ENCODE measurements at places on chromosomes 11 and 22.
A peak's percentile ranks its signal among the peaks of the same experiment; 100 is the strongest.

DNA sequence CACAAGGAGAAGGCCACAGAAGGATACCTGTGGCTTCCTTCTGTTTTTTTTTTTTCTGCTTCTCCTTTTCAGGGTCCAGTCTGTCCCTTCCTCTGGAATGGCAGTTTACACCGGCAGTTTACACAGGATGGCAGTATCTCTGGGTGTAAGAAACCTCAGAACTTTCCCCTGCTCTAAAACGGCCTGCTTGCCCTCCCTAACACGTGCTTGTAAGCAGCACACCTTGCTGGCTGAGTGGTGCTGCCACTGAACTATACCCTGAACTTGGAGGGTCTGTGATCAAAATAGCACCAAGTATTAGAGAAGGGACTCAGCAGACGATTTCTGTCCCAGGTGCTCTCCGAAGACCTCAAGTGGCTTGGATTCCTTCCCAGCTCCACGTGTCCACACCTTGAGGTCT, 904 bp upstream of the OPCML start:
- DNase-seq: no peak

GRCh38 chr11:70420008-70420464, 21.7 kb downstream of the CTTN start:
- no peak for DNase-seq

GRCh38 chr22:22025320-22026156, 43.0 kb upstream of the TOP3B start:
- no peak for DNase-seq

GRCh38 chr22:44822534-44822933, 70.2 kb downstream of the ARHGAP8 start:
- DNase-seq: no peak

DNA sequence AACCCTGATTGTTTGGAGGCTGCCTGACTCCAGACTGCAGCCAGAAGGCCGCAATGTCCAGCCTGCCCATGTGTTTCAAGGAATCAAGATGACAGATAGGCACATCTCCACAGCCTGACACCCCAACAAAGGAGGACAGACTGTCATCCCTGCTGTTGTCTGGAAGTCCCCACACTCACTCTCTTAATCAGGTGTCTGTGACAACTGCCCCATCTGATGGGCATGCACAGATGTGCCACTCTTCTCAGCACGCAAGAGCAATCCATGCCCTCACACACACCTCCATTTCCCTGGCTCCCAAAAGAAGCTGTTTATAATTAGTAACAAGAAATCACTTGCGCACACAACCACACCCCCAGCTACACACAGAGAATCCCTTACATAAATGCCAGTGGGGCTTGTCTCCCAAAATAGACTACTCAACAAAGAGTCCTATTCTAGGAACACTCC, 117.6 kb downstream of the C11orf58 start:
- no peak for DNase-seq

DNA sequence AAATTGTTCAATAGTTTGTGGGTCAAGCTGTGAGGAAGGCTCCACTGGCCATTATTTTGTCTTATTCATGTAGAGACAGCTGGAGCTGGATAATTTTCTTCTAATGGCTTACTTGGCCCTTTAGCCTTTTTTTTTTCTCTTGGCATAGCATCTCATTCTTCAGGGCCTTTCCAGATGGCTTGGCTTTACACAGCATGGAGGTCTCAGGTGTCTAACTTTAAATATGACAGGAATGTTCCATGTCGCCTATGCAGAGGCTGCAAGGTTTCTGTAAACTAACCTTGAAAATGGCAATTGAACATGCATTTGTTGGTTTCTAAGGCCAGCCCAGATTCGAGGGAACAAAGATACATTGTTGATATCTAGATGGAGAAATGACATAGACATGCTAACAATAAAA, 247.9 kb upstream of the CNTN5 start:
- DNase-seq: no peak

- DNase-seq: no peak
Measured at GRCh38 chr11:87366763-87367405, 329.1 kb downstream of the TMEM135 start.

DNA sequence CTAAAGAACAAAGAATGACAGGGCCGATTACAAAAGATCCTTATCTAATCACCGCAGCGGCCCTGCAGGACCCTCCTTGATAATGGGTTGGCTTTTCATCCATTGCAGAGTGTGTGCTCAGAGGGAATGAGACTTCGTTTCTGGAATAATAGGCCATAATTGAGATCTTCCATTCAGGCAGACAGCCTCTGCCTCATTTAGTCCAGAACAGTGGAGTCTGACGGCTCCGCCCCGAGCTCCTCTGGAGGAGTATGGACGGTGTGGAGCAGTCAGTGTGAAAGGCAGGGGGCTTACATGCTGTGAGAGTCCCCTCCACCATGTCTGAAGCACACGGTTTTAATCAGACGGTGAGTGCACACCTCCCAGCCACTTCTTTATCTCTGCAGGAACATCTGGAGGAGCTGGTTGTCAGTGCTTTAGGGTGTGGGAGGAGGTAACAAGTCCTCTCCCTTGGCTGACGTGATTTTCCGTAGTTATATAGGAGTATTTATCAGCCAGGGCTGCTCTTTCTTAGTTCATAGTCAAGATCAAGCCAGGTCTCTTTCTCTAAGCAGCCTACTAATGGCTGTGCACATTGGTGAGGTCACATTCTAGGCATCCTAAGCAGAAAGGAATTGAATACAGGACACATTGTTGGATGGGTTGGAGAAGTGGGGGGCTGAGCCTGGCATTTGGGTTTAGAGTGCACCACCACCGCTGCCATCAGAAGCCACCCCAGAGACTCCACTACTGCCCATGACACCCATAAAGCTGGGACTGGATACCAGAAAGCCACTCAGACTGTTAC, 1477.9 kb downstream of the TBC1D22A start:
- no peak for DNase-seq

DNA sequence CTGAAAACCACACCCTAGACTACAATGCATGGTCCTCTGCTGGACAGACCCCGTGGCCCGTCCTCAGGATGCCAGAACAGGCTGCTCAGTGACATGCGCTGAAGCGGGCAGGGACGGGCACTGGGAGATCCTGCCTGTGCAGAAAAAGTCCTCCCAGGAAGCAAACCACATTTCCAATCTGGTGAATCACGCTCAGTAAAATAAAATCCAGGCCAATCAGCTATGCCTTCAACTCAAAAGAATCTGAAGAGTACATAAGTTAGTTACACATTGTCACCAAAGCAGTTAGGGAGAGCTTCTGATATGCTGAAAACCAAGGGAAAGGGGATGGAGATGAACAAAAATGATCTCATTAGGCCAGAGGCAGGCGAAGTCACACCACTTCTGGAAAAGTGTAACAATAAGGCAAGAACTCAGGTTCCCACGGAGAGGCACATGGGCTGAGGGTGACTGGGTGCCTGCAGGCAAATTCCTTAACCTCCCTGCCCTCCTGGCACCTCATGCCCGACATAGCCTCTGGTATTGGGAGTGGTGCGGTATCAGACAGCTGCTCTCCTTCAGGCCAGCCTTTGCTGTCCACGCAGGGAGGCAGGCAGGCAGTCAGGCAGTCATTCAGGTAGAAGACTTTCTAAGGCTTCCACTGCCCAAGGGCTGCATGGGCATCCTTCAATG, 66.4 kb downstream of the APOL5 start:
- no peak for DNase-seq

- peak; percentile 71 for DNase-seq
Measured at GRCh38 chr11:126282736-126283591, at the start of gene TIRAP. TIRAP (plus strand) TSS chr11:126283093; CDS start chr11:126290895, 7,802 bp downstream.

GRCh38 chr22:50304528-50305392, 2.7 kb downstream of the PLXNB2 start:
- peak; percentile 39 for DNase-seq

GRCh38 chr22:22092974-22093373, 110.4 kb upstream of the TOP3B start:
- no peak for DNase-seq

DNA sequence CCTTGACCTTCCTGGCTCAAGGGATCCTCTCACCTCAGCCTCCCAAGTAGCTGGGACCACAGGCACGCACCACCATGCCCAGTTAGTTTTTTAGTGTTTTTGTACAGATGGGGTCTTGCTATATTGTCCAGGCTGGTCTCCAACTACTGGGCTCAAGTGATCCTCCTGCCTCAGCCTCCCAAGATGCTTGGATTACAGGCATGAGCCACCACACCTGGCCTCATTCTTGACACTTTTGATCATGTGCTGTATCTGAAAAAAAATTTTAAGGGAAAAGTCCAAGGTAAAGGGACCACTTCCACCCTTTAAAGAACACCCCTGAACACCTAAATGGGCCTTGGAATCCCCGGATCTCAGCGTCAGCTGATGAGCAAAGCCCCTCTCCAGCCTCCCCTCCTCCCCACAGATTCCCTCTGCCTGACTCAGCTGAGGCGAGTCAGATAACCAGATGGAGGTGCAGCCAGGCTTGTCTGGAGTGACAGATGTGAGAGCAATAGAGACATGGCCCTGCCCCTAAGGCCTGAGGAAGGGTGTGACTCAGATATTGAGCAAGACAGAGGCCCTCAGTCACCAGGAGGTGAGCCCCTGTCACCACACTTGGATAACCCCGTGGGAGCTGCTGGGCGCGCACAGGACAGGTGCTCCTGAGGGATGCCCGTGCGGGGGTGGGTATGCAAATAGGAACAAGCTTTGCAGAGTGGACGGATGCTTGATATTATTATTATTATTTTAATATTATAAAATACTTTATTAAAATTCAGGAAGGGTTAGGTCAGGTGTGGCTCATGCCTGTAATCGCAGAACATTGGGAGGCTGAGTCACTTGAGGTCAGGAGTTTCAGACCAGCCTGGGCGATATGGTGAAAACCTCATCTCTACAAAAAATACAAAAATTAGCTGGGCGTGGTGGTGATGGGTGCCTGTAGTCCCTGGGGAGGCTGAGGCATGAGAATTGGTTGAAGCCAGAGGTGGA, 5.0 kb upstream of the CCDC88B start:
- DNase-seq: peak; percentile 71

DNA sequence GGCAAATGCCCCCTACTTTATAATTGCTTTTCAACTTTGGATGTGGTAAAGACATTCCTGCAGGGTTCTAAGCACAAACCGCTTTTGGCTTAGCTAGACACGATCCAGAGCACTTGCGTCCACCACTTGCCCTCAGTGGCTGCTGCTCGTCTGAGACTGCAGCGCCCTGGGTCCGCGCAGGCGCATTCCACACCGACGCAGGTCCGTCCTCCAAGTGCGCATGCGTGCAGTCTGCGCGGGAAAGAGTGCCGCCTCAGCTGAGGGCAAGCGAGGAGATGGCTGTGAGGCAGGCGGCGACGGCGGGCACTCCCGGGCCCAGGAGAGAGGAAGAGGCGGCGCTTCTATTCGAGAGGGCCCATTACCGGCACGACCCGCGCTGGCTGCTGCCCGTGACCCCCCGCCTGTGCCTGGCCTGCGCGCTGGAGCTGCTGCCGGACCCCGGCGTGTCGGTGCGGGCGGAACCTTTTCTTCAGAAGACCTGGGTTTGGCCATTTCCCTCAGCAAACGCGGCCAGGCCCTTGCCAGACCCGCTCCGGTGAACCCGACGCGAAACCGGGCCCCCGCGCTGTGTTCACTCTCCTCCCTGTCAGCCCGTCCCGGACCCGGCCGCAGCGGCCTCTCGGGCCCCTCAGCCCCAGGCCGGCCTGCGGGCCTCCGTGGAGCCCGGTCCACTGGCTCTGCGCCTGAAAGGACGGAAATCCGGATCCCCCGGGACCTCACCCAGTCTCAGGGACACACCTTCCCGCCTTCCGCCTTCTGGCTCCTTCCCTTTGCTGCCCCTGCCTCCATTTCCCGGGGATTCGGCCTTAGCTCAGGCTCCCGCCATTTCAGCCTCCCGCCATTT, at the start of gene MEI1:
MEI1 (plus strand) TSS at position 240 of the 844 bp plus-strand sequence; CDS start at position 276, 36 bp downstream.
- DNase-seq: no peak

- DNase-seq: no peak
Measured at GRCh38 chr11:41044747-41045146, 414.7 kb downstream of the LRRC4C start.

GRCh38 chr11:61766353-61766841, 14.0 kb downstream of the MYRF start:
- DNase-seq: peak; percentile 66

DNA sequence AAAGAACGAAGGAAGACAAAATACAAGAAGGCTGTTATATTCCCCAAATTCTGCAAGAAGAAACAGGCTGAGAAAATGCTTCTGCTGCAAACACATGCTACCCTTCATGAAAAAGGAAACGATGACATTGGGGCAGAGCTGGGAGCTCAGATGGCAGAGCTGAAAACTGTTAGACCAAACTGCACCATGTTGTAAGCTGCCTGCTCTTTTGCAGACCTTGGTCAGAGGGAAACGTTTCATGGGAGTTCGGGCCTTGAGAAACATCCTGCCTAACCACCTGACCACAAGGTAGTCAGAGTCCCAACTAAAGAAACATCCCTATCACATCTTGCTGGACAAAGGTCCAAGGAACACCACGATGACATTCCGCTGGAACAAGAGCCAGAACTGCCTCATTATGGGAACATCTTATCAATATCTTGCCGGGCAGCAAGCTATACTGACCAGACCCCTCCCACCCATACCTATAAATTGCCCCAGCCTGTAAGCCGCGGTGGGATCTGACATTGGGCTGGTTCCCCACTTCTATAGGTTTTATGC, 110.7 kb upstream of the CTSC start:
- DNase-seq: no peak

- DNase-seq: peak; percentile 60
Measured at GRCh38 chr11:28760676-28761390, 652.6 kb downstream of the METTL15 start.

- no peak for DNase-seq
Measured at GRCh38 chr11:12318791-12319438, 58.5 kb upstream of the PARVA start.
